IPS DF 19.7 (cell line): ENCODE measurements at places on chromosomes 1 and 21.

DNA sequence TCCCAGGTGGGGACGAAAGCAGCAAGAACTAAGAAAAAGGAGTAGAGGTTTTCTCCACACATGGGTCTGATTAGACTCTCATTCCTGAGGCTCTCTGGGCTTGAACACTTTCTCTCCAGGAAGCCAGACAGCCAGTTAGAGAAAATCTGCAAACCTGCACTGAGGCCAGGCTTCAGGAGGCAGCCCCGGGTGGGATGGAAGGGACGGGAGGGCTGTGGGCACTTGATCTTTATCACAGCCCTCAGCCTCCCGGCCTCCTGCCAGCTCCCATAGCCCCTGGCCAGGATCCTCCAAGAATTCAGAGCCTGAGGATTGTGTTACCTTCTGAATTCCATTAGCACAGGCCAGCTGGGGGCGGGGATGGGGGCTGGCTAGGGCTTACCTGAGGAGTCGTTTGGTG is 40.1 kb downstream of the SERTAD4 start:
- DNase-seq: no peak

GRCh38 chr1:80818211-80818610 is 982.5 kb upstream of the ADGRL2 start:
- DNase-seq: no peak

- DNase-seq: no peak
Measured at GRCh38 chr21:33339918-33340317, 15.1 kb downstream of the IFNAR1 start.

DNA sequence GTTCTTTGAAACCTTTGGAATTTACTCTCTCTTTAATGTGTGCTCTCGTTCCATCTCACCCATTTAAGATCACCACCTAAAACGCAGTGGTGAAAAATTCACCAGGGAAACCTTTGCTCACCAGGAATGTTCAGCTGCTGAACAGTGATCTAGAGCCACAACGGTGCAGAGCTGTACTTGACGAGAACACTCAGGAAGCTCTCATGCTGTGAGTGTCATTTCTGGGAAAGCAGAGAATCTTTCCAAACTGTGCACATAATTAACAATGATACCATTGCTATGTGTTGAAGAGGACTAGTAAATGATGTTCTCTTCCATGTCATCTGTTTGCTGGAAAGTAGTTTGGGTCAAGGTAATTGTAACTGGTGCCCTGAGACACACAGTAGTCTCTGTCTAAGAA is 117.1 kb downstream of the ZZZ3 start:
- DNase-seq: no peak

GRCh38 chr1:117093091-117093534 is 28.4 kb downstream of the TRIM45 start:
- peak; percentile 20 for DNase-seq

DNA sequence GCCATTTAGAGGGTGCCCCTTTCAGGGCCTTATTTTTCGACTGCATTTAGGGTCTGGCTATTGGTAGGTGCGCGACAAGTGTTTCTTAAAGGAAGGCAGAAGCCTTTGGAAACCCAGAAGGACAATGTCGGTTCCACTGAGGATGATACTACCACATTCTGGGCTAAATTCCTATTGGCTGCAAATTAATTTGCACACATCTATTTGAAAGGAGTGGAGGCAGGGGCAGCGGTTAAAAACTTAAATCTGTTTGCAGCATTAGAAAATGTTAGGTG is 1.1 kb downstream of the PATJ start:
- DNase-seq: no peak

DNA sequence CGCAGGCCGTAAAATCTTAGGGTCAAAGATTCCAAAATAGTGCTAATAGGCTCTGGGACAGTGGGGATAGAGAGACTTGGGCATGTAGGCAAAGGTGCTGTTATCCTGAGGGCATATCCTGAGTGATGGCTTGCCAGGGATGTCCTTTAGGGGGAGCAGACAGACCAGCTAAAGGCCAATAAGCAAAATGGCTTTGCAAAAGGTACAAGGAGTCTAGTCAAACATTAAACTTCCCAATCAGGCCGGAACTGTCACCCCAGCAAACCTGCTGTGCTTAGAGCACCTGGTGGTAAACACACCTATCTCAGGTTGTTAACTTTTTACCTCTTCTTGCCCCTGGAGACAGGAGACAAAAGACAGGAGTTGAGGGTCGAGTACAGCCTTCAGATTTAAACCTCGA is 49.1 kb downstream of the TRABD2B start:
- peak; percentile 60 for DNase-seq

- DNase-seq: no peak
Measured at GRCh38 chr1:190759807-190760206, 282.1 kb upstream of the BRINP3 start.
